Hypothalamus (tissue), 51 donors: ENCODE measurements at places on chromosomes 13 and 19.

- no peak for DNase-seq
Measured at GRCh38 chr19:41554907-41555306, 21.1 kb upstream of the CEACAM21 start.

- peak; percentile 13 for DNase-seq
Measured at GRCh38 chr19:44752816-44753625, 4.5 kb downstream of the BCL3 start.

DNA sequence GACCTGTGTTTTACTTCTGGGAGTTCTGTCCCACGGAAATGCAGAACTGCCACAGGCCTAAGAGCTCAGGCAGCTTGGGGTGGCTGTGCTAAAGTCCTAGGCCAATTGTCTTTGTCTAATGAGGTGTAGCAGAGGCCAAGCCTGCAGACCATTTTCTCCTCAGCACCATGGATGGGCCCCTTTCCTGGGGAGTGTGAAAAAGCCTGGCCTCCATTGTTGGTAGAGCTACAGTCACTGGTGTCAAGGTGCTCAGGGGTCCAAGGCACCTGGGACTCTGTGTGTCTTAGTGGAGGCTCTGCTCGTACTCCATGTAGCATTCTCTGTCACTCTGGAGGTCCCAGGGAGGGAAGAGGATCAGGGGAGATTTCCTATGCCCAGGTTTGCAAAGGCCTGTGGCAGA lies 329.6 kb downstream of the SLITRK5 start:
- DNase-seq: no peak

GRCh38 chr19:29625186-29625651 lies 19.1 kb downstream of the POP4 start:
- no peak for DNase-seq

DNA sequence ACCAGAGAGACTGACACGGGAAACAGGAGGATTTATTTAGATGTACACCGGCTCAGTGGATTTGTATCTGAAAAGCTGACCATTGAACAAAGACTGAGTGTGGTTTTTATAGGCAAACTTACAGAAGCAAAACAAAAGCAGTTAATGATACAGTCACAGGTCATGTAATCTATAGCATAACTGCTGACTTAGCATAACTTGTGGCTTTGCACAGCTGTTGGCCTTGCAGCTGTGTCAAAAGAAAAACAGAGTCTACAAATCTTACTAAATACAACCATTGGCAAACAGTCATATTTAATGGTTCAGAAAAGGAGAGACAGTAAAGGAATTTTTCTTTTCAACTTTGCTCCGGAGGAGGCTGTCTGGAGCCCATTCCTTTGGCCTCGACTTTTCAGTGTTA lies 2.3 kb upstream of the ILF3 start:
- no peak for DNase-seq

DNA sequence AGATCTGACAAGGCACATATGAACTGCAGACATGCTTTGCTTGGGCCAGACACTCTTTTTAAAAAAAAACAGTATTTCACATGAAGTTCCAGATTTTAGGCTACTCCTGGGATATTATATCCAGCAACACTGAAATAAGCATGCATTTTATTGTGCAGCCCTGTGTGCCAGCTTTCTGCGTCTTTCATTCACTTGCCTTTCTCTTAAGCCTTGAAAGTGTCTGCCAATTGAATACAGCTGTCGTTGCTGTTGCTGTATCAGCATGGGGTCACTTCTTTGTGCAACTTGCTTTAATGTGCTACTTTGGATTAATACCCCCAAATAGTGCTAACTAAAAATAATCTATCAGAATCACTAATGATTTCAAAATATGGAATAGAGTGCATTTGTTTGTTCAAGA lies 657.8 kb downstream of the SLITRK6 start:
- DNase-seq: no peak

DNA sequence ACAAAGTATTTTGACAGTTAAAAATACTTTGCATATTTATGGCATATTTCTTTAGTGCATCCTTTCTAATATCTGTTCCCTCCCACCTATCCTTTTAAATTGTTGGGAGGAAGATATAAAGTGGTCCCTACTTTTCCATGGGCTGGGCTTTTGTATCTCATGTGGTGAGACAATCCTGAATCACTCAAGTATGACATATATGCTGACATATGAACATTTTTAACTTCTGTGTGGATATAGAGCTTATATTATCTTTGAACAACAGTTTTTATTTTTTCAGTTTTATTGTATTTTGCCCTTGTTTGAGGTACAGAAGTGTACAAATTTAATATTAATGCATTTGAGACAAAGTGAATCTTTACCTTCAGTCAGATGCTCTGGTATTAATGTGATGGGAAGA lies 3.4 kb downstream of the ZMYM2 start:
- no peak for DNase-seq

GRCh38 chr19:13132471-13133180 lies 14.6 kb downstream of the NACC1 start:
- DNase-seq: no peak

DNA sequence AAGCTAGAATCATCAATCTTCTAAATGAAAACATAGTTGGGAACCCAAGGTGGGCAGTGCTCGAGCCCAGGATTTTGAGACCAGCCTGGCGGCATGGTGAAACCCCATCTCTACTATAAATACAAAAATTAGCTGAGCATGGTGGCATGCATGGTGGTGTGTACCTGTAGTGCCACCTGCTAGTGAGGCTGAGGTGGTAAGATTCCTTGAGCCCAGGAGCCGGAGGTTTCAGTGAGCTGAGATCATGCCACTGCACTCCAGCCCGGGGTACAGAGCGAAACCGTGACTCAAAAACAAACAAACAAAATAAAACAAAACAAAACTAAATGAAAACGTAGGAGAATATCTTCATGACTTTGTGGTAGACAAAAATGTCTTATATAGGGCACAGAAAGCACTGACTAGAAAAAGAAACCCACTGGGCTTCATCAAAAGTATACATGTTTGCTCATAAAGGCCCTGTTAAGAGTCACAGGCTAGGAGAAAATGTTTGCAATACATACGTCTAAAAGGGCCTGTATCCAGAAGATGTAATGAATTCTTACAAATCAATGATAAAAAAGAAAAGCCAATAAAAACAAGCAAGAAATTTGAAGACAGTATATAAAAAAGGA lies 353.6 kb downstream of the FGF9 start:
- no peak for DNase-seq

DNA sequence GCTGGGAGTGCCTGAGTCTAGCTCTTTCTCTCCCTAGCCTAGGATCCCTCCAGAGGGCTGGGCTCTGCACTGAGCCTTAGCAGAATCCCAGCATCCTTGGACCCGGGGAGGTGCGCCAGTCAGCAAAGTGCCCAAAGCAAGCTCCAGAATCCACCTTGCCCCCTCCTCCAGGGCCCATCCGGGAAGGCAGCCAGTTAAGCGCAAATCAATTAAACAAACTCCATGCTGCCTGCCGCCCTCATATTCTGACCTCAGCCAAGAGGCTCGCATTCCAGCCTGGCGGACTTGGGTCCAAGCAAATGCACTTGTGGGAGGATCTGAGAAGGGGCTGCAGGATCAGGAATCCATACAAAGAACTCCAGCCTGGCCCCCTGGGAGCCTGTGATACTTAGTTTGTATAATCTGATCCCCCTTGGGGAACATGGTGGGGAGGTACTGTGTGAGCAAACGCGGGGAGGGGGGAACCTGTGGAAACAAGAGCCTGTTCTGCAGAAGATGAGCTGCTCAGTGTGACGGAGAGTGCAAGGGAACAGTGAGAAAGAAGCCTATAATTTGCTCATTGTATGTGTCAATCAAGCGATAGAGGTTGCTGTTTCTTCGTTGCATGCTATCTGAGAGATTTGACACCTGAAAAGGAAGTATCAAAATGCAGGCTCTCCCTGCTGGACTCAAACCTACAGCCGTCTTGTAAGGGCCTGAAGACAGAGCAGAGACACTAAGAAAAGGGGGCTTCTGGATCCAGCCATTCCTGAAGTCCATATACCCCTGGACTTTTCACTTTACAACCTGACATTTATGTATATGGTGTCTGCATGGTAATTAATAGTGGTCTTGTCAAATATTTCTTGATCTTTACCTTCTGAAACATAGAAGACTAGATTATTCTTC lies 29.4 kb downstream of the ZNRF4 start:
- no peak for DNase-seq

GRCh38 chr13:63291701-63292100 lies 1876.1 kb upstream of the PCDH20 start:
- DNase-seq: no peak

GRCh38 chr19:16581971-16582343 lies 9.7 kb upstream of the SLC35E1 start:
- DNase-seq: no peak

GRCh38 chr13:64186071-64186470 lies 2770.4 kb upstream of the PCDH20 start:
- DNase-seq: no peak

DNA sequence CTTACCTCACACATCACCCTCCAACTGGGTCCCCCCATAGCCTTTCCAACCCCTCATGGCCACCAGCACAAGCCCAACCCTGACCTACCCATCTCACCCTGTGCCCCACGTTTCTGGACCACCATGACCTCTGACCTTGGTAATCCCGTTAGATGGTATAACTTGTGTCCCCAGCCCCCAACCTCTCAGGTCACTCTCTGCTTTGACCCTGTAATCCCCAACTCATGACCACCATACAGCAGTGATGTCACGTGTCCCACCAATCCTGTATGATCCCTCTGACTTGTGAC lies 8.5 kb downstream of the KLC3 start:
- no peak for DNase-seq

DNA sequence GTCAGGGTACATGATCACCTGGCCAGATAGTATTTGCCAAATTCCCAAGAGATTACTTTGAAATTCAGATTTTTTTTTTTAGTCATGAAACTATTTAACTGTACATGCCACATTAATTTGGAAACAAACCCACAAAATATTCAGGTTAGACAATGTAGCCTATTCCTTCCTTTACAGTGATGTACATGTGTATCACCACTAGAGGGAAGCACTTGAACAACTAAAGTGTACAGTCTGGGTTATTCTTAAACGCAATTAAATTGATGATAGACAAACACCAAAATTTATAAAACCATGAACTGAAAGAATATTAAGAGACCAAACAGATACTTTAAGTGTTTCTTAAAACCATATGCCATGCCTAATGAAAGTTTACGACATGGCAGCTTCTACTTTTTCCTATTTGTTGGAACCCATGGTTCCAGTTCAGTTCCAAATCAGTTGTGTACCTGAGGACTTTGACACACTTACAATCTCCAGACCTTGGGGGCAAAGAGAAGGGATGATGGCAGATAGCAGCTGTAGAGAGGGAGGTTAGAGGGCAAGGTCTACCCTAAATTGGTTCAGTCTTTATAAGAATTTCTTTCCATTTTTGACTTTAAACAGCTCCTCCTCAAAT lies 52.8 kb downstream of the TNFSF13B start:
- DNase-seq: no peak

- no peak for DNase-seq
Measured at GRCh38 chr19:45161738-45162607, 1.2 kb upstream of the NKPD1 start.

DNA sequence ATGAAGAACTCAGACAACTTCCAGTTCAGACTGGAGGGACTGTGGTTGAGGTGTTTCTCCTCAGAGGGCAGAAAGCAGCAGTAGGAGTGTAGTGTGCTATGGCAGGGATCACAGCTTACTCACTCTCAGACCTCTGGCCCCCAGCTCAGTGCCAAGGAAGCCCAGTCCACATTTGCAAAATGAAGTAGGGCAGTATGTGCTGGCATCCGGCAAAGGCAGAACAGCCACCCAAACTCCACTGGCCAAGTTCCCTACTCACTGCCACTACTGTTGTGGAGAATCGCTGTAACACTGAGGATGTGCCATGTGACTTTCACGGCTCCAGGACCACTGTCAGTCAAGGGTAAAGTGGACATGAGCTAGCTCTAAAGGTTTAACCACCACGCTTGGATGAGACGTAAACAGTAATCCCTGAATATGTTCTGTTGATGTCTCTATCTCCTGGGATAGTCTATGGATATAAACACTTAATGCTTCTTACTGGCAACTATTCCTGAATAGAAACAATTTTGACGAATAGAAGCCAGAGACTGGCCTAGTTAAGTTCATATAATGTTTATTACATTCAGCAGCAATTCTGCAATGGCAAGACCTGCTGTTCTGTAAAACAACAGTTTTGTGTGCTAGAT lies 67.0 kb upstream of the SLC15A1 start:
- no peak for DNase-seq

DNA sequence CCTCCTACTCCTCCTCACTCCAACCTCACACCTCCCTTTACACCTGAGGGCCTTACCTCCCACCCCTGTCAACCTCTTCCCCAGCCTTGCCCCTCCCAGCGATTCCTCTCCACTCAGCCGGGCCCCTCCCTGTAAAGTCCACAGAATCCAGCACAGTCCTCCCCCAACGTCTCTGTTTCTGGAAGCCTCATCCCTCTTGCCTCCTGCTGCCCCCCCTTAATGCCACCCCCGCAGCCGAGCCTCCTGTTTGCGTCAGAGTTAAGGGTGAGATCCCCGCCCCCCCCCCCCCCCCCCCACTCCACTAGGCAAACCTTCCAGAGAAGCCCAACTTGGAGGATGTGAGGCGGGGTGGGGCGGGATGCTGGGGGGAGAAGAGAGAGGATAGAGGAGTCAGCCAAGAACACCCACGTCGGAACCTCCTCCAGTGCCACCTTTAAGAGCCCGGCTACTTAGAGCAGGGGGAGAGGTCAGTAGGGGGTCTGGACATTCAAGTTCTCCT lies 2.1 kb downstream of the UNC13A start:
- DNase-seq: no peak

DNA sequence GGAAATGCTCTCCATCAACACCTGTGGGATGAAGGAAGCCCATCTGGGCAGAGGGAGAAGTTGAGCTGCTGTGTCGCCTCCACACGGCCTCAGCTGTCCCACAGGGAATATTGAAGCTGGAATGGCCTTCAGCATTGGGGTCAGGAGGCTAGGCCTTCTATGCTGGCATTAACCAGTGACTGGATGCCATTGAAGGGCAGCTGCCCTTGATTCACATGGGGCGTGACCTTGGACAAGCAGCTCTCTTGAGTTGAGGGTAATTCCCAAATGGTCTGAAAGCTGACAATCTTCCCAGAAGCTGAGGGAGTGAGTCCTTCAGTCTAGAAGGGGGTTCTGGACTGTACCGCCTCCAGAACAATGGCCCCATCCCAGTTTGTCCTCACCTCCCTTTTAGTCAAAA lies 6.7 kb downstream of the BCL3 start:
- no peak for DNase-seq

DNA sequence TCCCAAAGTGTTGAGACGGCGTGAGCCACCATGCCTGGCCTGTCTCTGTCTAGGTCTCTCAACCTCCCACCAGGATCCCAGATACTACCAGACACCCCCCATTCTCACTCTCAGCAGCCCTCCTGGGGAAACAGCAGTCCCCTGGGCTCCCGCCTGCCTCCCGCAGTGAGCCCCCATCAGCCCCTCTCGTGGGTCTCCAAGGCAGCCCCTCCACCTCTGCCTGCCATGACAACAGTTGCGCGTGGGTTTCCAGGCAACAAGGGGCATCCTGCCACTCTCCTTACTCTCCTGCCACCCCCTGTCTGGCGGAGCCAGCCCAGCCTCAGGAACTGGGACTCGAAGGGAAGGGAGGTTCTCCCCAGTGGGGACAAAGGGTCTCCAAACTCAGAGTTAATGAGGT lies 5.2 kb downstream of the LRRC4B start:
- no peak for DNase-seq

- DNase-seq: no peak
Measured at GRCh38 chr19:38993271-38993670, 17.7 kb upstream of the FBXO17 start.

- no peak for DNase-seq
Measured at GRCh38 chr13:113854238-113855011, 9.5 kb downstream of the GAS6 start.

- DNase-seq: no peak
Measured at GRCh38 chr13:112455476-112456059, 79.4 kb downstream of the SPACA7 start.

GRCh38 chr19:56687031-56687430 lies 15.5 kb upstream of the ZNF835 start:
- no peak for DNase-seq

- DNase-seq: no peak
Measured at GRCh38 chr19:35856546-35857149, at the start of gene KIRREL2. Gene KIRREL2, plus strand, starts transcription at chr19:35856911. Its CDS starts 209 bp downstream, at chr19:35857120.
